Prostate gland (tissue), 2 donors: ENCODE measurements at places on chromosomes 16 and 17. TPM values are rescaled to one million over a fixed set of nuclear protein-coding genes. Genes with fewer than 3 reads are reported as not detected.

Gene NPIPB5
- total RNA-seq, result 216 TPM

Gene CD300H
- not detected for total RNA-seq

Gene SCNN1G
- total RNA-seq, result 8.6 TPM

Gene TSEN54
- total RNA-seq, result 45.9 TPM

Gene CDH8
- total RNA-seq, result 3.1 TPM

- H3K4me1 ChIP-seq, result no peaks in the 10 kb centered on the region
- no peaks in the 10 kb centered on the region for H3K27me3 ChIP-seq
- H3K27ac ChIP-seq, result no peak overlapping the region
- no peaks in the 10 kb centered on the region for H3K36me3 ChIP-seq
- DNase-seq, result peak; percentile 1
These were observed 22.4 kb upstream of the CA4 start for GRCh38 chr17:60127068-60128064.

- H3K4me1 ChIP-seq, result peaks cover 3% of the 10 kb centered on the region
- no peaks in the 10 kb centered on the region for H3K36me3 ChIP-seq
- DNase-seq, result peak; percentile 75
- H3K4me3 ChIP-seq, result no peak overlapping the region
These were observed 2.1 kb upstream of the EPOP start for GRCh38 chr17:38676706-38677504.

DNA sequence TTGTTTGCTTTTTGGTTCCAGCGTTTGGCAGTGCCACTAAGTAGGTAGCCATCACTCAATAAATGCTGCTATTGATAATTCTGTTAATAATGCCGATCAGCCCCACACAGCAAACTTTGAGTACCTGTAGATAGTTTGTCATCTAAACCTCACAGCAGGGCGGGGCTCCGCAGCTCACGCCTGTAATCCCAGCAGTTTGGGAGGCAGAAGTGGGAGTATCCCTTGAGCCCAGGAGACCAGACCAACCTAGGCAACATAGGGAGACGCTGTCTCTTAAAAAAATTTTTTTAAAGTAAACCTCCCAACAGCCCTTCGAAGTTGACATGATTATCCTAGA, 1.6 kb downstream of the BFAR start:
- no peaks in the 10 kb centered on the region for H3K27me3 ChIP-seq
- no peaks in the 10 kb centered on the region for H3K36me3 ChIP-seq
- peak overlapping the region; percentile 96 for H3K27ac ChIP-seq
- no peak for DNase-seq
- H3K4me1 ChIP-seq, result no peaks in the 10 kb centered on the region
- H3K4me3 ChIP-seq, result peak overlapping the region; percentile 83

DNA sequence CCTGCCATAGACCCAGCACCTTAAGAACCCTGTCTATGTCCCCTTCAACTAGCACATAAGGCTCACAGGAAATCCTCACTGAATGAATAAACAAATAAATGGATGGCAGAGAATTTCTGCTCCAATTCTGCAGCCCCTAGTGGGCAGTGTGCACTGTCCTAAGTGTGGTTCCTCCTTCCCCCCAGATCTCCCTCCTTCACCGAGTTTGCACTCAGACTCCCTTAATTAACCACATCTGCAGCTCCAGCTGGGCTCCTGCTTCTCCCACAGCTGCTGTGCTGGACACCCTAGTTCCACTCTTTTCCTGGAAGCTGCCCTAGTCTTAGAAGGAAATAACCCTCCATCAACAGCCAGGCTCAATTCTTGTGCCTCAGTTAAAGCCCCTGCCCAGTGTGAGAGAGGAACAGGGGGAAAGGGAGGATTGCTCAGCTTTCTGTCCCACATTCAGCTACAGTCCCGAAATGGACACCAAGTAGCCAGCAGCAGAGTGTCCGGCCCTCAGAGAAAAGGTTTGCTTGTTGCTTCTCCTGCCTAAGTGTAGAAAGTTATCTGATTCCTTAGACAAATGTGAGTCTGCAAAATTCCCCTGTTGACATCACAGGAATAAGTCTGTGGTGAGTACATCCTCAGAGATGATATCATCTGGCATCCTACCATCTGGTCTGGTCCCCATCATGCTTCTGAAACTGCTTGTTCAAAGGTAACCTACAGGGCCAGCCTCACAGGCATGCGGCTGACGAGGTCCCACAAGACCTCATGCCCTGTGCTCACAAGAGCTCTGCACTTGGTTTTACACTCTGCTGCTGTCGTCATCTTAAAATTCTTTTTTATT, 12.3 kb downstream of the LRRC3C start:
- no peak overlapping the region for H3K27ac ChIP-seq
- no peak overlapping the region for H3K4me3 ChIP-seq
- DNase-seq, result no peak

- H3K4me3 ChIP-seq, result no peak overlapping the region
- no peaks in the 10 kb centered on the region for H3K27me3 ChIP-seq
- no peak for DNase-seq
- H3K27ac ChIP-seq, result no peak overlapping the region
These were observed 73.2 kb downstream of the RTN4RL1 start for GRCh38 chr17:1951920-1952319.

- no peak for DNase-seq
- H3K4me3 ChIP-seq, result no peak overlapping the region
- no peaks in the 10 kb centered on the region for H3K4me1 ChIP-seq
- no peaks in the 10 kb centered on the region for H3K27me3 ChIP-seq
These were observed 34.5 kb upstream of the MED13 start for GRCh38 chr17:62099532-62099931.

DNA sequence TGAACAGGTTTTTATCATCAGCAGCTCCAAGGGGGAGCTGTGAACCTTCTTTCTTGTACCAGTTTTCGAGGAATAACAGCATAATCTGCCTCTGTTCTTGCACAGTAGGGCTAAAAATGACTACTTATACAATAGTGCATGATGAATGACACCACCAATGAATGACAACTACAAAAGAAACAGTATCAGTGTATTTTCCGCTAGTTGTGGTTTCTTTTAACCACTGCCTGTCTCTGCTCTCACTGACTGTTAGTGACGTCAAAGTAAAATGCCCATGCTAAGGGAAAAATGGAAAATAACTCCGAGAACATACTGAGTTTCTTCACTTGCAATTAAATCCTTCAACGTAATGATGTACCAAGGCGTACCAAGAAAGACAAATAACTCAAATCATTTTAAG, 294.9 kb downstream of the MAP2K6 start:
- H3K27ac ChIP-seq, result no peak overlapping the region
- DNase-seq, result no peak
- H3K4me3 ChIP-seq, result no peak overlapping the region
- H3K4me1 ChIP-seq, result no peaks in the 10 kb centered on the region
- H3K36me3 ChIP-seq, result no peaks in the 10 kb centered on the region
- H3K27me3 ChIP-seq, result no peaks in the 10 kb centered on the region

DNA sequence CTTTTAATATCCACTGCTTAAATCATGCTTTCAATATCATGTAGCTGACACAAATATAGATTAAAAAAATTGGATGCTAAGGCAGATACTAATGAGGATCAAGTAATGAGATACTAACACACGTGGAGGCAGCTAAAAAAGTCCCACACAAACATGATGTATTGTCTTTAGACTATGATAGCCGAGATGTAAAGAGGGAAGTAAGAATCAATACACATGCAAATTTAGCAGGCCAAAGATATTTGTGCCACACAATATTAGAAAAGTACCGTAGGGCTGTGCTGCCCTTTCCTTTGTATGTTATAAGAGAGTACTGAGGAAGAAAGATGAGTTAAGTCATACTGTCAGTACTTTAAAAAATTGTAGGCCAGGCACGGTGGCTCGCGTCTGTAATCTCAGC, 51.4 kb upstream of the STAC2 start:
- no peak for DNase-seq
- H3K4me1 ChIP-seq, result peaks cover 6% of the 10 kb centered on the region
- no peak overlapping the region for H3K4me3 ChIP-seq
- no peaks in the 10 kb centered on the region for H3K27me3 ChIP-seq
- no peaks in the 10 kb centered on the region for H3K36me3 ChIP-seq

DNA sequence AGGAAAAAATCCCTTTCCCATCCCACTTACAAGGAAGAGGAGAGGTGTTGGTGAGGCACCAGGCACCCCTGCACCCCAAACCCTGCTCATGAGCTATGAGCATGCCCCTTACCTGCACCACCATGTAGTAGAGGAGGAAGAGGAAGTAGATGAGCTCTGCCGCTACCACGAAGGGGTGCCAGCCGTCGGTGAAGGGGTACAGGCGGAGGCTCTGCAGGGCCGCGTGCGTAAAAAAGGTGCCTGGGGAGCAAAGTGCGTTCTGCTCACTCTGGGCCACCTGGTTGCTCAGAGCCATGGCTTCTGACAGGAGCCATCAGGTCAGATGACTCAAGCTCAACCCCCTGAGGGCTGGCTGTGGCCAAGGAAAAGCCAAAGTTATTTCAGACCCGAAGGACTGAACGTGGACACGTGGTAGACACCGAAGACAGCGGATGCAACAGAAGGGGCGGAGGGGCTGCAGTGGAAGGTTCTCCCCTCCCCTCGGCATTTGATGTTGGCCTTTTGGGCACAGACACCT, 25.3 kb upstream of the GCSH start:
- no peak for DNase-seq
- no peak overlapping the region for H3K27ac ChIP-seq
- H3K4me3 ChIP-seq, result no peak overlapping the region
- no peaks in the 10 kb centered on the region for H3K36me3 ChIP-seq

GRCh38 chr16:80277182-80277581, 263.6 kb upstream of the DYNLRB2 start:
- H3K27ac ChIP-seq, result no peak overlapping the region
- H3K4me1 ChIP-seq, result no peaks in the 10 kb centered on the region
- H3K4me3 ChIP-seq, result no peak overlapping the region
- no peak for DNase-seq
- H3K27me3 ChIP-seq, result no peaks in the 10 kb centered on the region
- no peaks in the 10 kb centered on the region for H3K36me3 ChIP-seq

- no peaks in the 10 kb centered on the region for H3K36me3 ChIP-seq
- DNase-seq, result no peak
- no peaks in the 10 kb centered on the region for H3K4me1 ChIP-seq
- H3K4me3 ChIP-seq, result no peak overlapping the region
- H3K27me3 ChIP-seq, result no peaks in the 10 kb centered on the region
- H3K27ac ChIP-seq, result no peak overlapping the region
These were observed 208.5 kb downstream of the STX8 start for GRCh38 chr17:9367156-9367555.

DNA sequence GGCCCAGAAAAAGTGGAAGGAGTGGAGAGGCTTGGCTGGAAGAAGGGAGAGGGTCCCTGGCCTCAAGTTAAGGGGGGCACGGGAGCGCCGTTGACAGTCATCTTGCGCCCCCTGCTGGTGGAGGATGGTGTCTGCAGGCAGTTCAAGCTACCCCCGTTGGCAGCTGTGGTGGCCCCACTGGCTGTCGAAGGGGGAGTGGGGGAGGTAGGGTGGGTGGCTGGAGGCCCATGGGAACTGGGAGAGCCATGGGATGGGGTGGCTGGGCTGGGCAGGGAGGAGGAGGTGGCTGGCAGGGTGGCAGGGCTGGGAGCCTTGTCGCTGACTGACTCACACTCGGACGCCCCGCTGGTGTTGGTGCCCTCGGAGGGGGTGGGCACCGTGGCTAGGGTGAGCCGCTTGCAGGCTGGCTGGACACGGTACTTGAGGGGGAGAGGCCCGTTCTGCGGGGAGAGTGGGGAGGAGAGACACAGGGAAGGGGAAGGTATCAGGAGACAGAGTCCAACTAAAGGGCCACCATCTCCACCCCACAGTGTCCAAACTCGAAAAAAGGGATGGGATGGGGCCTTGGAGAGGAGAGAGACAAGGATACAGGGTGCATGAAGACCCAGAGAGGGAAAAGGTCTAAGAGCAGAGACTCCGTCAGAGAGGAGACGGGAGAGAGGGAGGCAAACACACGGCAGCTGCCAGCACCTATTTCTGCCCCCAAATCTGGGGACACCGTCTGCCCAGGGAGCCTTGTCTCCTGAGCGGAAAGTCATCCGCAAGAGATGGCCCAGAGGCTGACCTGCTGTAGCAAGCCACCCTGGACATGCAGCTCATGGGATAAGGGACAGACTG, 5.2 kb downstream of the CISD3 start:
- no peaks in the 10 kb centered on the region for H3K36me3 ChIP-seq
- H3K4me3 ChIP-seq, result no peak overlapping the region
- peaks cover 31% of the 10 kb centered on the region for H3K4me1 ChIP-seq
- DNase-seq, result no peak
- peak overlapping the region; percentile 17 for H3K27ac ChIP-seq

DNA sequence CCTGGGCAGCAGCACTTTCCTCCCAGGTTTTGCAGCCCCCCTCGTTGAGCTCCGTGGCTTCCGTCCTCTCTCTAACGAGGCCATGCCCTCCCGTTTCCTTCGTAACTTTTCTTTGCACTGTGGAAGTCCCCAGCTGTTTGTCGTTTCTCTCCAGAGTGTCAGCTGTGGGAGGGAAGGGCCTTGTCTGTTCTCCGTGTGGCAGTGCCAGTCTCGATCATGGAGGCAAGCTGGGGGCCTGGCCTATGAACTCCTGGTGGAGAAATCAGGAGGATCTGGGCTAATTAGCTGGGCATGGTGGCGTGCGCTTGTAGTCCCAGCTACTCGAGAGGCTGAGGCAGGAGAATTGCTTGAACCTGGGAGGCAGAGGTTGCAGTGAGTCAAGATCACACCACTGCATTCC, 28.3 kb downstream of the TBCD start:
- H3K36me3 ChIP-seq, result no peaks in the 10 kb centered on the region
- no peaks in the 10 kb centered on the region for H3K27me3 ChIP-seq
- no peak overlapping the region for H3K27ac ChIP-seq

DNA sequence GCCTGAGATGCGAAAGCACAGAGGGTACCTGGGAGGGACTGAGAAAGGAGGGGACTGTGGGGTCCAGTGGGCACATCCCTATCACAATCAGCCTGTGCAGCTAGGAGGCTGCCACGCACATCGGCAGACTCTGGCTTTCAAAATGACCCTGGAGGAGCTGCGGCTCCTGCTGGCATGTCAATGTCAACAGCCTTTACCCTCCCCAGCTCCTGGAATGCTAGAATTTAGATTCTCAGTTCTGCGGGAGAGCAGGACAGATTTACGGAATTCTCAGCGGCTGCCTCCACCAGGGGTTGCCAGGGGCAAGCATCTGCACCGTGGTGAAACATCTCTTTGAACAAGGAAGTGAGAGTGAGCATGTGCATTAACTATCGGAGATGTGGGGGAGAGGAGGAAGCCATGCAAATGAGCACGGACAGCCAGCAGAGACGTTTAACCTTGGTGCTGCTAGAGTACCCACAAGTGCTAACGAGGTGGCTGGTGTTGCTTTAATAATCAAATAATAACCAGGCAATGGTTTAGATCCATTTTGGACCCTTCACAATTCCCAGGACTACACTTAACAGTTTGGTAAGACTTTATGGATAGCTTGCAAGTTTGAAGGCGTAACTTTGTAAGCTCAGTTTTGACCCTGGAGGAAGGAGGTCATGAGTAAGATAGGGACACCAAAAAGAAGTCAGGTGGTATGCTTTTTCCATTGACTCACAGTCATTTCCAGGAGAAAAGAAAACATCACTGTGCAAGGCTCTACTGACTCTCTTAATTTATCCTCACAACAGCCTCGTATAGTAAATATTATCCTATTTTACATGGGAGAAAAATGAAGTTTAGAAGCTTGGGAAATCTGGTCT, 54.1 kb downstream of the XYLT1 start:
- no peak overlapping the region for H3K27ac ChIP-seq
- no peaks in the 10 kb centered on the region for H3K36me3 ChIP-seq
- no peaks in the 10 kb centered on the region for H3K4me1 ChIP-seq
- no peak overlapping the region for H3K4me3 ChIP-seq

- no peaks in the 10 kb centered on the region for H3K36me3 ChIP-seq
- no peak overlapping the region for H3K27ac ChIP-seq
- H3K27me3 ChIP-seq, result no peaks in the 10 kb centered on the region
- no peaks in the 10 kb centered on the region for H3K4me1 ChIP-seq
These were observed 26.8 kb downstream of the DRC3 start for GRCh38 chr17:17999364-18000029.
